Brain microvascular endothelial cell (primary cell): ENCODE measurements at places on chromosomes 2 and 18.

- DNase-seq: no peak
These were observed 272.3 kb downstream of the CDH20 start for GRCh38 chr18:61605376-61606067.

- no peak for DNase-seq
These were observed 46.9 kb downstream of the UXS1 start for GRCh38 chr2:106147159-106147558.

GRCh38 chr18:68642003-68642402, 72.9 kb downstream of the TMX3 start:
- no peak for DNase-seq

- DNase-seq: no peak
These were observed 146.5 kb upstream of the MGAT5 start for GRCh38 chr2:134107402-134107801.

- DNase-seq: no peak
These were observed 55.7 kb downstream of the SCN2A start for GRCh38 chr2:165294912-165295311.

- DNase-seq: no peak
These were observed 66.5 kb downstream of the THNSL2 start for GRCh38 chr2:88236666-88237065.

GRCh38 chr2:179746981-179747380, 114.4 kb downstream of the ZNF385B start:
- DNase-seq: no peak

- peak; percentile 41 for DNase-seq
These were observed 12.2 kb upstream of the GNAL start for GRCh38 chr18:11676867-11677266.

DNA sequence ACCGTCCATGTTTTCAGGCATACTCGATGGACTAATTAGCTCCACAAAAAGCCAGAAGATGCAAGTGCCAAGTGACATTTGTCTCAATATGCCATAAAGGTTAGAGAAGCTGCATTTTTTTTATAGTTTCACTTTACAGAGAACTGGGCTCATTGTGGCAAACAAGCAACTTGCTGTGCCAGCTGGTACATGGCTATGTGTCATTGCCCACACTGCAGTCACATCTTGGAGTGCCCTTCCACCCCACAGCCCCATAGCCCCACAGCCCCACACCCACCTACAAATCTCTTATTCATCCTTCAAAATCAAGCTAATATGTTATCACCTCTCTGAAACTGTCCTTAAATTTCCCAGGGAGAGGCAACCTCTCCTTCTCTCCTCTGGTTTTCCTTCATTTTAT, 451.9 kb downstream of the ARHGAP15 start:
- DNase-seq: no peak

- peak; percentile 66 for DNase-seq
These were observed 498.6 kb downstream of the TXNL1 start for GRCh38 chr18:56139792-56140254.

- no peak for DNase-seq
These were observed 207.1 kb downstream of the FIGN start for GRCh38 chr2:163528640-163529217.

- no peak for DNase-seq
These were observed 9.1 kb downstream of the DRC1 start for GRCh38 chr2:26410764-26411243.

DNA sequence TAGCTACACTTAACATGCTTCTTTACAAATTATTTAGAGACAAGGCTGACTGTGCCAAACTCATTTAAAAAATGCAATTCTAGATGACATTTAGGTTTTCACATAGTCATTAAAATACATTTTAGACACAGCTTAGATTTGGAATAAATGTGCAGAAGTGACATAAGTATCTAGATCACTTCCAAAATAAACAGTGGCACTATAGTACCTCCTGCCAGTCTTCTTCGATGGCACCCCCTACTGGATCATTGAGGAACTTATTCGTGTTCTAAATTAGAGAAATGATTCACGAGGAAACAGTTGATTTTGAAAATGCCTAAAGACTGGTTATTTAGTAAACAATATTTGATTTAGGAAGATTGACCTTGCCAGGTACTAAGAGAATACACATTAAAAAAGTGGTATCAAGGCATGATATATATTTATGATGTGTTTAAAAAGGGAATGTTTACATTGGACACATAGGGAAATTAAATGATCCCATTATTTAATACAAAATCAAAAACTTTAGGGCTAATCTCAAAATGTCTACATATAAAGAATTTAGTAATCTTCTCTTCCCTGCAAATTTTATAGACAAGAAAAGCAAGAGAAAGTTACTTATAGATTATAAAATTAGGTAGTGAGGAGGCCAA, 323.9 kb downstream of the XIRP2 start:
- DNase-seq: peak; percentile 57

GRCh38 chr2:37523814-37524362, 147.6 kb downstream of the CDC42EP3 start:
- DNase-seq: peak; percentile 25

GRCh38 chr2:99697811-99698568, 208.2 kb upstream of the REV1 start:
- DNase-seq: peak; percentile 81

DNA sequence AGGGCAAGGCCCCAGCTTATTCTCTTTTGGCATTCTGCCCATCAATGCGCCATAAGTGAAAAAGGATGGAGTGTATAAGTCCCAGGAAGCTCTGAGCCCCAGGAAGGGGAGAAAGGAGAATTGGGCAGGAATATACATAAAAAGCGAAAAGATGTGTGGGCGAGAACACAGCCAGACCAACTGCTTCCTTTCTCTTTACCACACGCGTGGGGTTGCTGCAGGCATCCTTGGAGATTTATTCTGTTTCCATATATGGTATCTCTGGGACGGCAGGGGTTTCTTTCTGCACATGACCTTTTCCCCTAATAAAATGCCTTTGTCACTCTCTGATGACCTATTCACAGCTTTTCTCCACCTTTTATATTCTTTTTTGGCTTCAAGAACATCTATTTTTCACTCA, 440.5 kb downstream of the NBAS start:
- no peak for DNase-seq

GRCh38 chr2:164928101-164928673, 27.1 kb downstream of the SLC38A11 start:
- DNase-seq: no peak

- no peak for DNase-seq
These were observed 128.9 kb upstream of the HS6ST1 start for GRCh38 chr2:128447538-128447995.

- no peak for DNase-seq
These were observed 187.3 kb downstream of the PID1 start for GRCh38 chr2:229083606-229084340.

GRCh38 chr18:22466608-22467395, 49.1 kb upstream of the CTAGE1 start:
- peak; percentile 86 for DNase-seq

GRCh38 chr18:48279312-48279711, 129.9 kb downstream of the ZBTB7C start:
- no peak for DNase-seq

- no peak for DNase-seq
These were observed 52.2 kb upstream of the CTAGE1 start for GRCh38 chr18:22469926-22470247.

DNA sequence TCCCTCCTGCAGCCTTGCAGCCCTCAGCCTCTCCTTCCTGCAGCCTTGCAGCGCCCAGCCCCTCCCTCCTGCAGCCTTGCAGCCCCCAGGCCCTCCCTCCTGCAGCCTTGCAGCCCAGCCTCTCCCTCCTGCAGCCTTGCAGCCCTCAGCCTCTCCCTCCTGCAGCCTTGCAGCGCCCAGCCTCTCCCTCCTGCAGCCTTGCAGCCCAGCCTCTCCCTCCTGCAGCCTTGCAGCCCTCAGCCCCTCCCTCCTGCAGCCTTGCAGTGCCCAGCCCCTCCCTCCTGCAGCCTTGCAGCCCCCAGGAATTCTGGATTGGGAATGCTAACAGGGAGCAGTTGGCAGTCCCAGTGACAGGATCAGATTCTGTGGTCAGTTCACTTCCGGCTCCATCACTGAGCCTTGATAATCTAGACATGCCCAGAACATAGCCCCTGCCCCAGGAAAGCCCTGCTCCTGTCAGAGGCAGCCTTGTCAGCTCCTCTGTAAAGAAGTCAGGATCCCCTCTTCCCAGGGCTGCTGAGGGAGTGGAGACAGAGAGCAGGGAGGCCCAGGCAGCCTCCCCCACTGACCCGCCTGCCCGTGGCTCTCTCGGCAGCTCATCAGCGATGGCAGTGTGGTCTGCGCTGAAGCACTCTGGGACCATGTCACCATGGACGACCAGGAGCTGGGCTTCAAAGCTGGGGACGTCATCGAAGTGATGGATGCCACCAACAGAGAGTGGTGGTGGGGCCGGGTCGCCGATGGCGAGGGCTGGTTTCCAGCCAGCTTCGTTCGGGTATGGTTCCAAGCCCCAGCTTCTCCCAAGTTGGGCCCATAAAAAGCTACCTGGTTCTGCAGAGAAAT, 54.8 kb downstream of the FAM168B start:
- no peak for DNase-seq

DNA sequence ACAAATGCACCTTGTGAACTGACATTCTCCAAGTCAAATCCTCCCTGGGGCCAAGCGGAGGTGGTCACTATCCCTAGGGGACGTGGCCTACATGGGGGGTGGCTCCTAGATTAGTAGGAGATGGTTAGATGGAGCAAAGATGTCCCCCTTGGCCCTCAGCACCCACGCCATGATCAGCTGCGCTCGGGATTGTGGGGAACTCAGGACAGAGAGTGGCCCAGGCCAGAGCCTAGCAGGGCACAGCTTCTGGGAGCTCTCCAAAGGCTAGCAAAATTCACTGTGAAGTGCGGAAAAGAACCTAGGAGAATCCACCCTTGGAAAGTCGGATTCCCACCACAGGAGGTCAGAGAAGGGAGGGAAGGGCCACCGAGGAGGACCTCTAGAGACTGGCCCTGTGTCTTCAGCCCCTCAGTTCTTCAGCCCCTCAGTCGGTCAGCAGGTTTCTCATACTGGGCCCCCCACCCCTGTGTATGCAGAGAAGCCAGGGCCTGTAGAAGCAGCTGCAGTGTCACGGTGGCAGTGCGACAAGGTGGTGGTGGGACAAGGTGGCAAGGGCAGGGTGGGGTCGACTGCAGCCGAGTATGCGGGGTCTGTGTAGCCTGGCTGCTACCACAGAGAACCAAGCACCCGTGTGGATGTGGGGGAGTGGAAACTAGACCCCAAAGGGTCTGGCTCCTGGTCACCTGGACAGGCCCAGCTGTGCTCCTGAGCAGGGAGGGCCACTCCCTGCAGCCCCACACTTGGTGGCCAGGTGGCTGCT, 18.4 kb downstream of the GPR55 start:
- DNase-seq: no peak

DNA sequence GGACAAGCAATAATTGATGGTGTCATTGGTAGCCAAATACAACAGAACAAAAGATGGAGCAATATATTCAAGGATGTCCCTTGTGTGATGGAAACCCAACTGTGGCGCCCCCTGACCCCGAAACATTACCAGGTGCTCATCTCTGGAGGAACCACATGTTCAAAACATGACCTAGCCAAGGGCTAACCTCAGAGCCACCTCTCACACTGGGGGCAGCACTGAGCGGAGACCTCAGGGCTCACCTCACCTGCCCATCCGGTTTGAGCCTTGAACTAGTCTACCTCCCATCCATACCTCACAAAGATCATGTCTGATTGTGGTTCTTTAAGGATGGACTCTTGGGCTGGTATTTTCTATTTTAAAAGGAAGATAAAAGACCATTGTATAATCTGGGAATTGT, 314.4 kb upstream of the CDH7 start:
- no peak for DNase-seq

GRCh38 chr18:45890606-45891005, 65.1 kb downstream of the SIGLEC15 start:
- DNase-seq: no peak

DNA sequence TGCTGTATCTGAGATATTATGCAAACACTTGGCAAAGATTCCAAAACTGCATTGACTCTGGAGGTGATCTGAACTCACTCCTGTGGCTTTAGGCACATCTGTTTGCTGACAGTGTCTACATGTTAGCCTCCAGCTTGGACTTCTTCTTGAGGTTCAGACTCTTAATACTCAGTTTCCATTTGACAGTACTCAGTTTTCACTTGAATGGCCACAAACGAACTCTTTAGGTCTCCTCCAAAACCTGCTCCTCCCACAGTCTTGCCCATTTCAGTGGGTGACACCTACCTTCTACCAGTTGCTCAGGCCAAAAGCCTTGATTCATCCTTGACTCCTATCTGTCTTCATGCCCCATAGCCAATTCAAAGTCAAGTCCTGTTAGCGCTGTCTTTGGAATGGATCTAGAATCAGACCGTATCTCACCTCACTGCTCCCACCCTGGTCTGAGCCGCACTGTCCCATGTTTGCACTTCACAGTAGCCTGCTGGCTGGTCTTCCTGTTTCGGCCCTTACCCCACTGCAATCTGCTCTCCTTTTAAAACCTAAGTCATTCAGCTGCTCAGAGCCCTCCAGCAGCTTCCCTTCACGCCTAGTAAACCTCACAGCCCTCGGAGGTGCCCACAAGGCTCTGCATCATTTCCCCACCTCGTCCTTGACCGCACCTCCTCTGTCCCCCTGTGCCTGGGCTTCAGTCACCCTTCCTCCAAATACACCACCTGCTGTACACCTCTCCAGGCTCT, 10.5 kb downstream of the ATG16L1 start:
- DNase-seq: no peak

DNA sequence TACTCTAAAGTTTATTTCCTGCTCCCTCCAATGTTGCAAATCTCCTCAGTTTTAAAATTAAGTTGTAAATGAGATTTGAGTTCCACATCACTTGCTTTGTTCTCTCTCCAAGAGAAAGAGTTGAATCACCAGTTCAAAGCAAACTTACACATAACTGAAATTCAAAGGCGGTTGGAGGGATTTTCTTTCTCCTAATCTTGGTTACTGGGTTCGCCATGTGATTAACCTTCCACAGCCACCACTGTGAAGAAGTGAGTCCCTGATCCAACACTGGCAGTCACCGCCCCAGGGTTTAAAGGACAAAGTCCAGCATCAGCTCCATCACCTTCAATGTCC, 247.1 kb downstream of the MYCN start:
- DNase-seq: no peak

GRCh38 chr2:28137221-28137620, 246.7 kb downstream of the BABAM2 start:
- peak; percentile 81 for DNase-seq

DNA sequence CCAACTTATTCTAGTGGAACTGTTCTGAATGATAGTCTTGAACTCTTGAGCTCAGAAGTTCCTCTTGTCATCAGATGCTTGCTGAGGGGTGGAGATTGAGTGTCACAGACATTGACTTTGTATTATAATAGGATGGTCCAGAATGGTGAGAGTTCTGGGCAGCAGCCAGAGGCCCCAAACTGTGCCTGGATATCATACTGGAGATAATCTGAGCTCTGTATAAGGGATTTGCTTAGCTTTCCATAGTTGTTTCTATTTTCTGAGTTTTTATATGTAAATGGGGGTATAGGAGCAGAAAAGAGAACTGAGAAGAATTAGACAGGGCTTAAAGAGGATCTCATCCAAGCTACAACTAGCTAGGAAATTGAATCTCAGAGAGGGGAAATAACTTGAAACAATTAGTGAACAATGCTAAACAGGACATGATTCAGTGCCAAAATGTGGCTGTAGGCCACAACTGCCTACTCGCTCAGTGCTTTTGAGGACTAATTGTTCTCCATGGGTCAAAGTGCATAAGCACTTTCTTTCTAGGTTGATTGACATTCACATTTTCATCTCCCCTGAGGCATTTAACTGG, 10.1 kb upstream of the LCLAT1 start:
- DNase-seq: no peak
